ENCODE measurements at places on chromosomes 6 and 20.

- DNase-seq: no peak
Observed at GRCh38 chr20:56204206-56204605, 44.3 kb upstream of the MC3R start.

DNA sequence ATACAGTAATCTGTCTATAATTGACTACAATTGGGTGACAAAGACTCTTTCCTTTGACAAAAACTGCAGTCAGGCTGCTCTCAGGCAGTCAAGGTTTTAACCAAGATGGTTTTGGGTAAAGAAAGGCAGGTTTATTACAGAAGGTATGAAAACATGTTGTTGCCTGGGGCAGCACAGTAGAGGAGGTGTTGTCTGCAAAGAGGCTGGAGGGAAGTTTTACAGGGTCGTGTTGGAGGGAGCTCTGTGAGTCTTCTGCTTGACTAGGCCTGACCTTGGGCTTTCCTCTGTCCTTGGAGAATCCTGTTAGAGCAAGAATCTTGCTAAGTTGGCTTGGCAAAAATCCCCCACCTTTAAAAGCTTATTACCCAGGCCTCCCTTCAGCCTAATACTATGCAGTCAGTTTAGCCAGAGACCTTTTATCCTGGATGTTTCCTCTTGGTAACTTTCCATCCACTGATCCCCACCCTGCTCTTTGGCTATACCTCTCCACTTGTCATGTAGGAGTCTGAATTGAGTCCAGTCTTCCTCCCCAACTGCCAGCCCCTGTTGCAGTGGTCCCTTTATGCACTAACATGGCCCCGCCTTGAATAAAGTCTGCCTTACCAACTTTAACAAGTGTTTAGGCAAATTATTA lies 143.0 kb upstream of the SLC22A16 start:
- DNase-seq: no peak

GRCh38 chr6:44642870-44643522 lies 255.5 kb downstream of the CDC5L start:
- DNase-seq: no peak

- DNase-seq: no peak
Observed at GRCh38 chr6:166616261-166617238, 10.5 kb downstream of the RPS6KA2 start.

DNA sequence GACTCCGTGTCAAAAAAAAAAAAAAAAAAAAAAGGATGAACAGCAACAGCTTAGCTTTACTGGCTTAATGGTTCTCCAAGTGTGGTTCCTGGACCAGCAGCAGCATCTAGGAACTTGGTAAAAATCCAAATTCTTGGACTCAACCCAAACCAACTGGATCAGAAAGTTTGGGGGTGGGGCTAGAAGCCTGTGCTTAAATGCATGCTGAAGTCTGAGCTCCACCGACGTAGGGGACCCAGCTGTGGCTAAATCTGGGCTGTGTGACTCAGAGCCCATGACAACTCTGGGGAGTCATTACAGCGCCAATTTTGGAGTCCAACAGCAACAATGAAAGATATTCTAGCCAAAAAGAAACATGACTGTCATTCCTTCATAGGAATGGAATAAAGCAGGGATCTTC lies 13.6 kb upstream of the CHD6 start:
- DNase-seq: no peak

GRCh38 chr20:60340232-60340631 lies 382.0 kb downstream of the CDH26 start:
- DNase-seq: no peak

- no peak for DNase-seq
Observed at GRCh38 chr20:20398123-20398522, 30.2 kb downstream of the INSM1 start.

GRCh38 chr6:134437376-134437775 lies 119.5 kb upstream of the SGK1 start:
- no peak for DNase-seq

- no peak for DNase-seq
Observed at GRCh38 chr6:42375007-42375635, 76.6 kb downstream of the TRERF1 start.
